Activated CD4-positive, CD25-positive, alpha-beta regulatory T cell treated with anti-CD3 and anti-CD28 coated beads, Interleukin-2, amount 50 U/mL, for 72 hours (primary cell): ENCODE measurements at places on chromosomes 7 and 10.

DNA sequence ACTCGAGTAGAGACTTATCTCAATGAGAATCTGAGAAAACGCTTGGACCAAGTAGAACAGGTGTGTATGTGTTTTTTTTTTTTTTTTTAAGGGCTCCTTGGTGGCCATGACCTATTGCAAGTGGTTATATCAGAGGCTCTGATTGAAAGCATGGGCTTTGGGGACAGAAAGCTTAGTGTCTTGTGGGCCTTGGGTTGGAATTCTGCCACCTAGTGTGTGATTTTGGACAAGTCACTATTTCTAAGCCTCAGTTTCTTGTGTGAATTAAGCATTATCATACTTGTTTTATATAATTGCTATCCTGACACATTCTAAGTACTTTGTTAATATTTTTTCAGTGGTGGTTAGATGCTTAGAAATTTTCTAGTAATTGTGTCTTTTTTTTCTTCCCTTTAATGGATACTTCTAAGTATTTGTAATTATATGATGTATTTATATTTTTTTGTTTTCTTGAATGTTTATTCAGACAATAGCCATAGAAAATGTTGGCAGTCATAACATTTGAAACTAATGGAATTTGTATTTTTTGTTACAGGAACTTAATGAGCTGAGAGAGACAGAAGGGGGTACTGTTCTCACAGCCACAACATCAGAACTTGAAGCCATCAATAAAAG lies 33.1 kb downstream of the SMC3 start:
- DNase-seq: no peak

GRCh38 chr10:103413564-103413963 lies 17.1 kb downstream of the PDCD11 start:
- DNase-seq: no peak

DNA sequence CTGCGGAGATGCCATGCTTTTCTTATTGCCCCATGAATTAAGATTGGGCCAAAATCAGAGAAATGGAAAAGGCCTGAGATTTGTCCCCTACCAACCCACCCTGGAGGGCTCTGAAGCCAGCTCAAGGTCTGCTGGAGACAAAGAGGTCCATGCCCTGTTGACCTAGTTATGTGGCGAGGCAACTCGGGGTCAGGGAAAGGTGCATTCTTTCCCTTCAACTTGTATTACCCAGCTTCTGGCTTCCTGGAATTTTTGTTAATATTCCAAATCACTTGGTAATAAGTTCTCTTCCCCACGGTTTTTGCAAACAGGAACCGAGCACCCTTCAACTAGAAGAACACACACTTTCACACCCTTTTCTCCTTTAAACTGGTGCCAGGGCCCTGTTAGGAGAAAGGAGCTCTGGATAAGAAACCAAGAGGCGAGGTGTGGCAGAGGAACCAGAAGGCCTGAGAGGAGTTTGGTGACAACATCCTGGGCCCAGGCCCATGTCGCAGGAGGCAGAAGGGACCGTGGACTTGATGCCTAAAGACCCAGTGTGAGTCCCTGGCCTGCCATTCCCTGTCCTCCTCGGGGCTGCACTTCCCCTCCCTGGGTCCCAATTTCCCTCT lies 12.5 kb upstream of the SFRP5 start:
- no peak for DNase-seq

DNA sequence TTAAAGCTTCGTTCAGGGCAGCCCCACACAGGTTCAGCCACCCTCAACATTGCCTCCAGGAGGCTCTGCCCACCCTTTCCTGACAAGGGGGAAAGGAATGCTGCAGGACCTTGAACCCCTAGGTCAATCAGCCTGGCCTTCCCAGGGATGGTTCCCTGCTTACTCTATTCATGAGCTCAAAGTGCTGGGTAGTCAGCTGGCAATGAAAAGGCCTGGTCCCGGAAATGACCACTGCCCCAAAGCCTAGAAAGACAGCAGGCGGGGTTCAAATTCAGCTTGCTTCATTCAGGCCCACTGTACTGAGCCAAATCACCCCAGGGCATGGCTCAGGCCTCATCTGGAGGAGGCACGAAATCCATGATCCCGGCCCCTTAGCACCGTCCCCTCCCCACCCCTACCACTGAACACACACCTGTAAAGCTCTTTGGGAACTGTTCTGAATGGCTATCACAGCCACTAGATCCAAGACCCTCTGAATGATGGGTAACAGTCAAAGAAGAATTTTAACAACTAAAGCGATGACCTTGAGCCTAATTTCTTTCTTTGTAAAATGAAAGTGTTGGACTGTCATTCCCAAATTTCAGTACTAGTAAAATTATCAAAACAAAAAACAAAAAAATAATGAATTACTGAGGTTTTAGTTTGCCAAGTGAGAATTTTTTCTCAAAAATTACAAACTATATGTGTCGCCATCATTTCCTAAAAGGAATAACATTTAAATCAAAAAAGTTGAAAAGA lies 1.0 kb downstream of the URGCP start:
- DNase-seq: no peak

DNA sequence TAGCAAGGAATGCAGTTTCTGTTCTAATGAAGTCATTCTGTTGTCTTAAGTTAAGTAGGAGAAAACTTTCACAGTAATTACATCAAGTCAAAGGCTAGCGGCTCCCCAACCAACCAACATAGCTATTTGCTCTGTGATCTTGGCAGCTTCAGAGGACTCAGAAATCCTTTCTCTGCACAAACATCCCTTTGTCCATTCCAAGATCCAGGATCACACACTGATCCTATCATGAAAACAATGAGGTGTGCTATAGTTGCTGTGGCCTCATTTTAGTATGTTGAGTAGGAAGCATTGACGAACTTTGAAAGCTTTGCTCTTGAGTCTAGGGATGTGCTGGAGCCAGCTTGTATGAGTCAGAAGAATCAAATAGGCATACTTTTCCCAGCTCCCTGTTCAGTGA lies 218.2 kb upstream of the PRSS58 start:
- no peak for DNase-seq

- DNase-seq: no peak
Measured at GRCh38 chr10:42551582-42552187, 86.7 kb downstream of the ZNF33B start.

DNA sequence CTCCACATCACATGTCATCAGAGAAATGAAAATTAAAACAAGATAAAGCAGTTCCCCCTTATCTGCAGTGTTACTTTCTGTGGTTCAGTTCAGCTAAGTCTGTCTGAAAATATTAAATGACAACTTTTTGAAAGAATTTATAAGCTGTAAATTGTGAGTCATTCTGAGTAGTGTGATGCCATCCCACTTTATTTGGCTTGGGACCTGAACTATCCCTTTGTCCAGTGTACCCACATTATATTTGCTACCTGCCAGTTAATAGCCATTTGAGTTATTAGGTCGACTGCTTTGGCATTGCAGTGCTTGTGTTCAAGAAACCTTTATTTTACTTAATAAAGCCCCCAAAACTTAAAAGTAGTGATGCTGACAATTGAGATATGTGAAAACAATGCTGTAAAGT lies 804.2 kb downstream of the ANKRD7 start:
- DNase-seq: no peak

DNA sequence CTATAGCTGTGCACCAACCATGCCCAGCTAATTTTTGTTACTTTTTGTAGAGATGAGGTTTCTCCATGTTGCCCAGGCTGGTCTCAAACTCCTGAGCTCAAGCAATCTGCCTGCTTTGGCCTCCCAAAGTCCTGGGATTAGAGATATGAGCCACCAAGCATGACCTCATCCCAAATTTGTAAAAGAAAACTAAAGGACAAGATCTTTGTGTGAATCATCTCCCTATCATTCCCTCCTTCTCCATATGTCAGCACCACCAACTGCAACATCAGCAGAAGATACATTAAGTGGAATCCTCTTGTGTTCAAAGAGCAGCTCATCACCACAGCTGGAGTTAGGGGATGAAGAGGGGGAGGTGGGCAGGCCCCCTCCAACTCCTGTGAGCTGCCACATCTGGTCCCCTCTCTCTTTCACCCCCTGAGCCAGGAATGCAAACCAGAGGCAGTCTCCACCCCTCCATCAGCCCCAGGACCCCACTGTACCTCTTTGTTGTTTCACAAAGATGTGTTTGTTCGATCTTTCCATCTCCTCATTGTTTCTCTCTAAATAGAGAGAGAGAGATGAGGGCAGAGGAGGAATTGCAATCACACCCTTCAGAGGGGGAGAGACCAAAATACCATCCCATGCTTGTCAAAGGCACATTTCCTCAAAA lies 47.3 kb upstream of the PIP4K2A start:
- no peak for DNase-seq

- no peak for DNase-seq
Measured at GRCh38 chr10:119252051-119252465, 44.7 kb downstream of the GRK5 start.

- no peak for DNase-seq
Measured at GRCh38 chr7:157193274-157193673, 54.5 kb downstream of the UBE3C start.

GRCh38 chr7:1027242-1028043 lies 16.9 kb upstream of the GPR146 start:
- DNase-seq: no peak

DNA sequence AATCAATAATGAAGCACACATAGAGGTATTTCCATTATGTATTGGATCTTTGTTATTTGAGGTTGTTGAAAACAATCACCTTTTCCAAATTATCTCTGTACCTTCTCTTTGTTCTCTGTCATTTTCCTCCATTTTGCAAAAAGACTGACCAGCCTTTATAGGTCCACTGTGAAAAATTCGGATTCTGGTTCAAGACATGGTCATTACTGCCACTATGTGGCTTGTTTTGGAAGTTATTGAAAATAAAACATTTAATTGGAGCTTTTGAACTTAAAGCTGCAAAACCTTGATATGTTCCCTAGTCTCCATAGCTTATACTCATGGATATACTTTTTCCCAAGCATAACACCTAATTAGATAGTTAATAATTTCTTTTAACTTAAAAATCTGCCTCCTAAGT lies 1094.4 kb downstream of the NRG3 start:
- DNase-seq: no peak

- no peak for DNase-seq
Measured at GRCh38 chr7:130364451-130364850, 15.8 kb upstream of the CPA1 start.

- no peak for DNase-seq
Measured at GRCh38 chr7:42964849-42965805, 33.0 kb downstream of the MRPL32 start.

DNA sequence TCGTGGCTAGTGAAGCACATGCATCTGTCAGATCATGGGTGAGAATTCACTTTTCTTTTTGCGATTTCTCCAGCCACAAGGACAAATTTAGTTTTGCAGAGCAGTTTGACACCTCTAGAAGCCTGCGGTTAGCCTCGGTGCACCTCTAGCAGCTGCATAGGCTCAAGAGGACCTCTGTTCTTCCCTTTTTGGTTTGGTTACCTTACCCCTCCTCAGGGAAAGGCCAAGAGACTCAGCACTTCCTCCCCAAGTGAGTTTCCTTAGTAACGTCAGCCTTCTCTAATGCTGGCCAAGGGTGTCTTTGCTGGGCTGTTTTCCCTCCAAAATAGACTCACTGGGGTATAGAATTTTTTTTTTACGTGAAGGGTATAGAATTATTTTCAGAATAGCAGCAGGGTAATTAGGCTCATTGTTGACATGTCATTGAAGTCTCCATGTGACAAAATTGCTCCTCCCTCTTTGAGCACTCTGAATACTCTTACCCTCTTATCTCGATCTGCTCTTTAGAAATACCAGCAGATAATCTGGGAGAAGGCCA lies 97.8 kb downstream of the AUTS2 start:
- DNase-seq: no peak

- DNase-seq: no peak
Measured at GRCh38 chr10:130179640-130180039, 43.4 kb downstream of the GLRX3 start.

GRCh38 chr7:136056651-136057231 lies 79.6 kb upstream of the MTPN start:
- DNase-seq: no peak

- no peak for DNase-seq
Measured at GRCh38 chr7:82705517-82706260, 262.1 kb upstream of the CACNA2D1 start.

DNA sequence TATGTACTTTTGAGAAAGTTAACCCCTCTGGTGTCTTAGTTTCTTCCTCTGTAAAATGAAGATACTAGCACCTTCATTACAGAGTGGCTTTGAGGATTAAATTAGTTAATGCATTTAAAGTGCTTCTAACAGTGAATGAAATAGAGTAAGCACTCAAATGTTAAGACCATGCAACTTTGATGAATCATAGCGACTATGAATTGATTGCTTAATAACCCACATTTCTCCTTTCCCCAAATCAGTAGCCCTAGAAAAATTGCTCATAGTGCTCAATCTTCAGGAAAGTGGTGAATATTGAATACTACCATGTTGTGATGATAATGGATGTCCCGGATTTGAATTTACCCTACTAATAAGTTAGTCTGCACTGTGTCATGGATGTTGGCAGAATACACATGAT lies 48.1 kb downstream of the CD36 start:
- DNase-seq: no peak

GRCh38 chr10:119526621-119527592 lies 15.6 kb downstream of the RGS10 start:
- no peak for DNase-seq

GRCh38 chr7:49001610-49002033 lies 77.3 kb downstream of the CDC14C start:
- DNase-seq: no peak

DNA sequence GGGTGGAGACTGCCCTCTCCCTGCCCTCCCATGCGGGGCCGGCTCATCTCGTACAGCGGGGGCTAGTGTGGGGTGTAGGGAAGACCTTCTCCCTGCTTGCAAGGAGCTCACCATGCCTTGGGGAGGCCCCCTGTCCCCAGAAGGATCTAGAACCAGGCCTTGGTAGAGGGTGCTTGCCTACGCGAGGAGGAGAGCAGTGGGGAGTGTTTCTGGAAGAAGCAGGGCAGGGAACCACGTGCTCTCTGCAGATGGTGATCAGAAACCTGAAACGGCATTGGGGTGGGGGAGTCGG lies 2.7 kb downstream of the MAFK start:
- DNase-seq: no peak

DNA sequence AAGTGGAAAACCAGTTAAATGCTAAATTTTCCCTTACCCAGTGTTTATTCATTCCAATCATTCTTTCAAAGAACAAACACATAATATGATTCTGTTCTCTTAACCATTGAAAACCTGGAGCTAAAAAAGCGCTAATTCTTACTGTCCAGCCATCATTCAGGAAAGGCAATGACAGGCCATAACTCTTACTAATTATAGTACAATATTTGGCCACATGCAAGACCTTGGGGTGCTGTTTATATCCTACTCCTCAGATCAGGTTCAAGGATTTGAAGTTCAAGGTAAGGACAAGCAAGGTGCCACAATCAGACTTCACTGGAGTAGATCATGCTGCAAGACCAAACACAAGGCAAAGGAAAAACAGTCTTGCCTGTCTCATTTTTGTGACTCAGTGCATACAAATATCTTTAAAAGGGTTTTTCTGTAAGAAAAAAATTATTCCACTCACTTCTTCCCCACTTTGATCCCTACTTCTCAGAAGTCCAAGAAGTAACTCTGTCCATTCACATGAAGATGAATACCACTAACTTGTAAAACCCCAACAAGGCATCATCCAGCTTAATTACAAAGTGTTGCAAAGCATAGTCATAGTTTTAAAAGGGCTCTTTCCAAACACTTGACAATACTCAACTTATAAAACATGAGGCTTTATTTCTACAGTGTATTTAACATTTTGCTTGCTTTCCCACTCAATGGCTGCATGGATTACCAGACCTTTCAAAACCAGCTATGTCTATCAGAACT lies 153.0 kb downstream of the DOCK4 start:
- DNase-seq: no peak
